Activated CD4-positive, alpha-beta T cell treated with anti-CD3 and anti-CD28 coated beads, Interleukin-2, amount 50 U/mL, for 24 hours (primary cell): ENCODE measurements at places on chromosomes 13 and 19.
A peak's percentile ranks its signal among the peaks of the same experiment; 100 is the strongest.

GRCh38 chr13:108269601-108270328, at the start of gene TNFSF13B:
Gene TNFSF13B, plus strand, starts transcription at chr13:108269718. Its CDS starts 178 bp downstream, at chr13:108269896.
- DNase-seq: peak; percentile 17

- no peak for DNase-seq
These were observed 4.8 kb downstream of the F2RL3 start for GRCh38 chr19:16893686-16893989.

DNA sequence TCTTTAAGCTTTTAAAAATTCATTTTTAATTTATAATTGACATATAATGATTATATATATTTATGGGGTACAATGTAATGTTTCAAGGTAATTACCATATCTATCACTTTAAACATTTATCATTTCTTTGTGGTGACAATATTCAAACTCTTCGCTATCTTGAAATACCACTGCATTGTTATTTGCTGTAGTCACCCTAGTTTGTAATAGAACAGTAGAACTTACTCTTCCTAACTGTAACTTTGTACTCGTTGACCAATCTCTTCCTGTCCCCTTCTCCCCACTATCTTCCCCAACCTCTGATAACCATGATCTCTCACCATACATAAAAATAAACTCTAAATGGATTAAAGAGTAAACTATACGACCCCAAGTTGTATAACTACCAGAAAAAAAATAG, 20.4 kb downstream of the COG6 start:
- no peak for DNase-seq

- no peak for DNase-seq
These were observed 140.5 kb downstream of the NDFIP2 start for GRCh38 chr13:79621449-79621848.

- no peak for DNase-seq
These were observed 317.2 kb downstream of the DCT start for GRCh38 chr13:94162289-94162688.

DNA sequence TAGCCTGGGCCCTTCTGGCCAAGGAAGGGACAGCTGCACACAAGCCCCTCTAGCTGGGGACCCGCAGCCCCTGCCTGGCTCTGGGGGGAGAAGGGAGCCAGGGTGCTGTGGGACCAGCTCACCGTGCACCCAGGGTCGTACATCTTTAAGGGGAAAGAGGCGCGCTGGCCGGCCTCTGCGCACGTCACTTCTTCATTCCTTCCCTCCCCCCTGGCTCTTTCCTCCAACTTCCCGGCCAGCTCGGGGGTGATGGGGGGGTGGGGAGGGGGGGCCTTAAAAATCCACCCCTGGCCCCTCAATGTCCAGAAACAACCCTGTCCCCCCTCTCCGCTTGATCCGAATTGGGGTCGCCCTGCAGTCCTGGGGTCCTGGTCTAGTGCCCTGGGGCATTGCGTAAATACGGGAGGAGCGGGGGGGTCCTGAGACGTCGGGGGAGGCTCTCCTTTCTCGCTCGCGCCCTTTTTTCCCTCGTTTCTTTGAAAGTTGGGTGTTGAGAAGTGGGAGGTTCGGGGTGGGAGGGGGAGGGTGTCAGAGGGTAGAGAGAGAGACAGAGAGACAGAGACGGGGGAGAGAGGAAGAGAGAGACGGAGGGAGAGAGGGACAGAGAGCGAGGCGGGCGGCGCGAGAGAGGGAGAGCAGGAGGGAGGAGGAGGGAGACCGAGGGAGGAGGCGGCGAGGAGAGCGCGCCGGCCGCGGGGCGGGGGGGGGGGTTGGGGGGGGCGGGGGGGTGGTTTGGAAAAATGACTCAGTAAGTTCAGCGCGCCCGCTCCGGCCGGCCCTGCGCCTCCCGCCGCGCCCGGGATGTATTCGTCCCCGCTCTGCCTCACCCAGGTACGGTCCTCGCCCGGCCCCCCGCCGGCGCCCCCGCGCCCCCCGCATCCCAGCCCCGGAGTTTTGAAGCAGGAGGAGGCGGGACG, at the start of gene NFIC:
Gene NFIC, plus strand, starts transcription at position 748 of the 917 bp plus-strand sequence. Its CDS starts 54 bp downstream, at position 802.
- no peak for DNase-seq

GRCh38 chr13:20230913-20231838, 943 bp downstream of the GJB6 start:
- no peak for DNase-seq

DNA sequence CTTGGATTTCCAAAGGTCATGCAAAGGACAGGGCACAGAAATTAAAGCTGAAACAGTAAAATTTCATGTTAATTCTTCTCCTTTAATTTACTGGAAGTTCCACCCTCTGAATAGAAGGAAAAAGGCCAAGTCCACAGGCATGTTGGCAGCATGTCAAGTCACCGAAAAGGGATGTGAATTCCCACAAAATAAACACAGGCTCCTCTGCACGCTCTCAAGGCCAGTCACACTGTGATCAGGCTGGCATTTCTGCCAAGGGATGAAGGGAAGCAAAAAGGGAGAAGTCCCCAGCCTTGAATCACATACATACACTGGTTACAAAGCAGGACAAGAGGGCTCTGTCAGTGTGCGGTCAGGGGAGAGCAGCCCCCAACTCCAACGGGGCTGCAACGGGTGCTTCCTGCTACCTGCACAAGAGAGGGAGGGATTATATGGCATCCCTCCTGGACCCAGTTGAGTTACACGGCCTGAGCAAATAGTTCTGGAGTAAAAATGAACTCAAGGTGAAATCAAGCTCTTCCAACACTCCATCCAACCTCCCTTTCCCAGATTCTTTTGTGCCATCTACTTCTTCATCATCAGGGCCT, 6.9 kb downstream of the DCLK1 start:
- DNase-seq: no peak

GRCh38 chr13:73532987-73533510, 474.2 kb downstream of the KLF5 start:
- no peak for DNase-seq

- DNase-seq: no peak
These were observed 953 bp downstream of the DZIP1 start for GRCh38 chr13:95643571-95643935.

GRCh38 chr19:11927227-11927626, 2.3 kb downstream of the ZNF700 start:
- DNase-seq: no peak

- DNase-seq: no peak
These were observed 8.7 kb downstream of the CD177 start for GRCh38 chr19:43362179-43362578.

GRCh38 chr13:56189978-56190377, 950.7 kb upstream of the PRR20A start:
- DNase-seq: no peak

DNA sequence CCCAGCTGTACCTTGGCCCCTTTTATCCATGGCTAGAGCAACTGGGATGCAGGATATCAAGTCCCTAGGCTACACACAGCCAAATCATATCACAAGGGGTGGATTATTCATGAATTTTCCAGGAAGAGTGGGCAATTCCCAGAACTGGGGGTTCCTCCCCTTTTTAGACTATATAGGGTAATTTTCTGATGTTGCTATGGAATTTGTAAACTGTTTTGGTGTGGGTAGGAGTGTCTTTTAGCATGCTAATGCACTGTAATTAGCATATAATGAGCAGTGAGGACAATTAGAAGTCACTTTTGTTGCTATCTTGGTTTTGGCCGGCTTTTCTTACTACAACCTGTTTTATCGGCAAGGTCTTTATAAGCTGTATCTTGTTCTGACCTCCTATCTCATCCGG, 18.0 kb upstream of the IGFL4 start:
- no peak for DNase-seq

- peak; percentile 54 for DNase-seq
These were observed 4.6 kb upstream of the APC2 start for GRCh38 chr19:1445185-1445931.

- no peak for DNase-seq
These were observed 45.6 kb downstream of the CELF5 start for GRCh38 chr19:3269916-3270671.

GRCh38 chr19:46975925-46976782, 43.5 kb upstream of the NPAS1 start:
- DNase-seq: no peak

DNA sequence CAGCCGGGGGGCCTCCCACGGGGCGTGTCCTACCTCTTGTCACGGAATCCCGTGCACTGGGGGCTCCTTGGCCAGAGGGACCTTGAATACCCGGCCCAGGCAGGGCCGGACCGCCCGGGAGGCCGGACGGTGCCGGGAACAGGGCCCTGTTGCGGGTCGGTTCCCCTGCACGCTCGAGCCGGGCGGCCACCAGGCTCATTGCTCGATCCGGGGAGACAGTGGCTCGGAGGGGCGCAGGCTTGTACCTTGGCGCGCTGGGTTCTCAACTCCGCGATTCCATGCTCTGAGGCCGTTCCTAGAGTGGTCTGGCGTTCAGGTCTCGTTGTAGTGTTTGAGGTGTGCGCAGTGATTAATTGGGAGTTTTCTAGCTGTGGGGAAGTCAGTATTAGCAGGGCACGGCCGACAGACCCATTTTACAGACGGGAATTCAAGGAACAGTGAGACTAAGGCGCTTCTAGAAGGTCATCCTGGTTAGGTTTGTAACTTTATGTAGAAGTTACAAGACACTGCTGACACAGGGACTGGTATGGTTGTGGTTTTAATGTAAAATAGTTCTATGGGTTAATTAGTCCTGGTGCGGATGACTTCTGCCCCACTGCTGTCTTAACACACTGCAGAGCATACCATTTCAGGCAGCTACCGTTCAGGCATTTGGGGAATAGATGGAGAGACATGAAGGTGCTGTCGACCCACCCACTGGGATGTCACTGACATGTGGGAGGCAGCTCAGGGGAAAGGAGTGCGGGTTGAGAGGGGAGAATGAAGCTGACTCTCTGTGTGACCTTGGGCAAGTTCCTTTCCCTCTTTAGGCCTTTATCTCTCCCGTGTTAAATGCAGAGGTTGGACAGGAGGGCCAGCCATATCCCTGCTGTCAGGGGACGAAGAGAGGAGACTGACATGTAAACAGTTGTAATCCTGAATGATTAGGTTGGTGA, 592 bp downstream of the CLPTM1 start:
- no peak for DNase-seq

- DNase-seq: no peak
These were observed 673 bp downstream of the IFNL4 start for GRCh38 chr19:39247701-39248664.

DNA sequence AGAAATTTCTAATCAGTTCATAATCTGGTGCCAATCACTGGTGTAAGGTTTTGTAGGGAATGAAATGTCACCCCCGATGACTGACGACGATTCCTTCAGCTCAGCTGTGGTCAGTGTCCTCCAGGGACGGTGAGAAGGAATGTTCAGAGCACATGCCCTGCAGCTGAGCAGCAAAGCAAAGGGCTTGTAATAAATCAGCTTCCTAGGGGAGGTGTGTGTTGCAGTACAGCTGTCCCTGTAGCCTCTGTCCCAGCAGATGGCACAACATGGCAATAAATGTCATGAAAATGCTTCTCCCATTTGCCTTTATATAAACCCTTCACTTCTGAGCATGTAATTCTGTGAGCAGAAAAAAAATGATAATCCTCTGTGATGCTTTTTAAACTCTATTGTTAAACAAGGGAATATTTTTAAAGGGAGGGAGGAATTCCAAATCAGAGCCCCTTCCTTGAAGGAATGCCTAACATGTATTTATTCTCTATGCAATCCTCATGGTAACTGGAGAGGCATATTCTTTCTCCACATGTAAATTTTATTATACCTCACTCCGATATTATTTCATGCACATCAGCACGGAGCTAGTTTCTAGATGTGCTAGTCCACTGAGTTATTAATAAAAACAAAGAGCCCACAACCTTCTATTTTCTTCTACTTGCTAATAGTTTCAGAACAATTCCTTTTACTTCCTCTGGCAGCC, 102.5 kb downstream of the FAM216B start:
- DNase-seq: no peak

DNA sequence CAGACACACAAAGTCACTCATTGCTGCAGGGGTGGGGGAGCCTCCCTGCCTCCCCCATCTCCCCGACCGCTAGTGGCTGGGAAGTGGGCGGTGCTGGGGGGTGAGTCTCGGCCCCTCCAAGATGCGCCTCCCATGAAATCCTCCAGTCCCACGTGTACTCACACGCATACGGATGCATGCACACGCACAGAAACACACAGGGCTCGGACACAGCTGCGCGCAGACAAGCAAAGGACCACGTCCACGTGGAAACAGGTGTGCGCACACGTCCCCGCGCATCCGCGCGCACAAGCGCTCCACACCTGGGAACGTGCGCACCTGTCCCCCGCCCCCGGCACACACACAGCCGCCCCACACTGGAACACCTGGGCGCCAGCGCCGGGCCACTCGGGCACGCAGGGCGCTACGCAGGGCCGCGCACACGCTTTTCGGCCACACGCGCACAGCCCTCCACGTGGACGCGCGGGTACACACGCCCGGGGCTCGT, 687 bp downstream of the MATK start:
- no peak for DNase-seq

DNA sequence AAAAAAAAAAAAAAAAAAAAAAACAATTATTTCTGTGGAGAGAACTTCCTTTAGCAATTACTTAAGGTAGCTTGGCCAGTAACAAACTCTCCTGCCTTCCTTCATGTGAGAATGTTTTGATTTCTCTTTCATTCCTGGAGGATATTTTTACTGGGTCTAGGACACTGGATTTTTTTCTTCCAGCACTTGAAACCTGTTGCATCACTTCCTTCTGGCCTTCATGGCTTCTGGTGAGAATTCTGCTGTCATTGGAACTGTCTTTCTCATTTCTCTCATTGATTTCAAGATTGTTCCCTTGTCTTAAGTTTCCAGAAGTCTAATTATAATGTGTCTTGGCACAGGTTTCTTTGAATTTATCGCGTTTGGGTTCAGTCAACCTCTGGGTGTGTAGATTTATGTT, 19.3 kb upstream of the RAB20 start:
- no peak for DNase-seq

DNA sequence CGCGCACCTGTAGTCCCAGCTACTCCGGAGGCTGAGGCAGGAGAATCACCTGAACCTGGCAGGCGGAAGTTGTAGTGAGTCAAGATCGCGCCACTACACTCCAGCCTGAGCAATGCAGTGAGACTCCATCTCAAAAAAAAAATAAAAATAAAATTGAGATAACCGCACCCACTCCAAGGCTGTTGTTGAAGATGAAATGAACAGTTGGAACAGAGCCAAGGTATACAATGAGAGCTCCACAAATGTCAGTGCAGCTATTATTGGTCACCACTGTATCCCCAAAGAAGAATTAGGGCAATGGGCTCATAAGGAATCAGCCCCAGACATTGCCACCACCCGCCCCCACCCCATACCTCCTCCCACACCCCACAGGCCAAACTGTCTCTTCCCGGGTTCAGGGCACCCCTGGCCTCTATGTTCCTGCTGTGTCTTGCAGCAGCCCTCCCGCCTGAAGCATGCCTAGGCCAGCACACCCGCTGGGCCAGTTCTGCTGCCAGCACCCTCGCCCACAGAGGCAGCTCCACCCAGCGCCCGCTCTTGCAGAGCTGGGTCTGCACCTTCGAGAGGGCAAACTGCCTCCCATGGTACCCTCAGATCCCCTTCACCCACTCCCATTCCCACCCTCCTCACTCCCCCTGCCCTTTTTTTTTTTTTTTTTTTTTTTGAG, 3.5 kb upstream of the S1PR5 start:
- DNase-seq: no peak

GRCh38 chr13:80035096-80035495, 305.8 kb downstream of the SPRY2 start:
- no peak for DNase-seq

DNA sequence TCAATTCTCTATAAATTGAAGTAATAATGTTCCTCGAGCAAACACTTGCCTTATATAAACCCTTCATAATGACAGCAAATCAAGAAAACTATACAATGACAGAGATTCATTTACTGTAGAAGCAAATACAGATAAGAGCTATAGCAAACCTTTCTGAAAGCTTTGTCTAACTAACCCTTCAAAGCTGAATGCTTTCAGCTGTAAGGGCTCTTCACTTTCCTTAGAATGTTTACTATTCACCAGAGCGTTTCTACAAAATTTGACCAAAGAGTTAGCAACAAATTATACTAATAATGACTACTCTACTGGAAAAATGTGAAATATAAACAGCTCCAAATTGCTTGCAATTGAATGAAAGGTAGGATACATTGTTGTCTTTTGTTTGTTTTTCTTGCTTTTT, 218.1 kb downstream of the SLITRK5 start:
- DNase-seq: no peak
